Endodermal cell (in vitro differentiated cells): ENCODE measurements at places on chromosomes 7 and 10. TPM values are rescaled to one million over a fixed set of nuclear protein-coding genes. Genes with fewer than 3 reads are reported as not detected.
A peak's percentile ranks its signal among the peaks of the same experiment; 100 is the strongest.

The SPOCK2 gene
- total RNA-seq = 3.4 to 7.6 TPM (median 3.7 TPM) in 3 replicates

- DNase-seq = peak; percentile 89
- no peaks in the 10 kb centered on the region for H3K4me1 ChIP-seq
- H3K4me3 ChIP-seq = no peak overlapping the region
- no peaks in the 10 kb centered on the region for H3K27me3 ChIP-seq
- peaks cover 10% of the 10 kb centered on the region for H3K36me3 ChIP-seq
Measured at GRCh38 chr7:50632561-50633413, 67.6 kb upstream of the DDC start.

DNA sequence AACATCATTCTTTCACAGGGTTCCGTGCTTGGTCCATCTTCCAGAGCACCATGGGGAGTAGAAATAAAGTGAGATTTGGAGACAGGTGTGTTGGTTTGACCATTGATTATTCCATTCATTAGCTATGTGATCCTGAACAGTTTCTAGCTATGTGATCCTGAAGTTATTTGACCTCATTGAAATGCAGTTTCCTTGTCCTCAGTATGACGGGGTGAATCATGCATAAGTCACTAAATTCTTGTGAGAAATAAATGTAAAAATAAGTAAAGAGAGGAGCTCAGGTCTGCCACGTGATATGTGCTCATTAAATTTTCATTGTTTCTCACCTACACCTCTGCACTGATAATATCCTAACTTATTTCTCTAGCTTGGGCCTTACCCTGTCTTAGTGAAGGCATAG is 34.1 kb upstream of the LHFPL3 start:
- DNase-seq = no peak
- no peaks in the 10 kb centered on the region for H3K27me3 ChIP-seq
- no peak overlapping the region for H3K27ac ChIP-seq

DNA sequence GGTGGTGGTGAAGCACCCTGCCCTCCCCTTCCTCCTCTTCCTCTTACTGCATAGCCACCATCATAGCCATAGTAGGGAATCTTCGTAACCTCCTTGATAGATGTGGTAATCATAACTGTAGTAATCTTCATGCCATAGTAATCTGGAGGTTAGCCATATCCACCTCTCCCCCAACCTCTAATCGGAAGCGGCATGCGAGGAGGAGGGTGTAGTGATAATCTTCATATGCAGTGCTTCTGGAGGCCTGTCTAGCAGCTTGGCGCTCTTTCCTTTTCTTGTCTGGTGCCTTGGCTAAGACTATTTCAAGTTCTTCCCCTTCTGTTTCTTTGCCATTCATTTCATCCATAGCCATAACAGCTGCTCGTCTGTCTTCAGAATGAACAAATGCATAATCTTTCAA is 90.9 kb downstream of the MLLT10 start:
- no peaks in the 10 kb centered on the region for H3K27me3 ChIP-seq
- H3K4me3 ChIP-seq = no peak overlapping the region
- H3K4me1 ChIP-seq = peaks cover 15% of the 10 kb centered on the region
- H3K36me3 ChIP-seq = peaks cover 66% of the 10 kb centered on the region

The PRSS2 gene
- total RNA-seq = 9.6 to 17.8 TPM (median 9.9 TPM) in 3 replicates

The GRM3 gene
- total RNA-seq = 0.16 to 0.91 TPM (median 0.29 TPM) in 3 replicates

- H3K36me3 ChIP-seq = no peaks in the 10 kb centered on the region
- H3K4me3 ChIP-seq = no peak overlapping the region
- H3K27me3 ChIP-seq = no peaks in the 10 kb centered on the region
- no peak for DNase-seq
- no peak overlapping the region for H3K27ac ChIP-seq
Measured at GRCh38 chr7:91212582-91212981, 51.7 kb upstream of the FZD1 start.

The GDF10 gene
- not detected in 2 replicates for total RNA-seq

DNA sequence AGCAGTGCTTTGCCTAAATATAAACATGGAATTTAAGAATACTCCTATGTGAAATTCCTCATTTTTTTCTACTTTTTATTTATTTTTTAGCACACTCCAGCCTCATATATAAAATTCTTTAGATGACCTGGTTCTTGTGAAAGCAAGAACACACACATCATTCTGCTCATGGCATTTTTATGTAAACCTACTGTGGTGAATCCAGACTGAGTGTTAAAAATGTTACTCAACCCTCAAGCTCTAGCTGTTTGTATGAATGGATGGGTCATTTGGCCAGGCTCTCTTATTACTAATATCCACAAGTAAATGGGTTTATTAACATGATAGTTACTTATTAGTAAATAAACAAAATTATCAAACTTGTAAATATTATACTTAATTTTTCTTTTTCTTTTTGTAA is 551.7 kb upstream of the LRRN3 start:
- H3K27me3 ChIP-seq = no peaks in the 10 kb centered on the region
- H3K36me3 ChIP-seq = no peaks in the 10 kb centered on the region
- no peaks in the 10 kb centered on the region for H3K4me1 ChIP-seq
- H3K27ac ChIP-seq = no peak overlapping the region
- no peak for DNase-seq

DNA sequence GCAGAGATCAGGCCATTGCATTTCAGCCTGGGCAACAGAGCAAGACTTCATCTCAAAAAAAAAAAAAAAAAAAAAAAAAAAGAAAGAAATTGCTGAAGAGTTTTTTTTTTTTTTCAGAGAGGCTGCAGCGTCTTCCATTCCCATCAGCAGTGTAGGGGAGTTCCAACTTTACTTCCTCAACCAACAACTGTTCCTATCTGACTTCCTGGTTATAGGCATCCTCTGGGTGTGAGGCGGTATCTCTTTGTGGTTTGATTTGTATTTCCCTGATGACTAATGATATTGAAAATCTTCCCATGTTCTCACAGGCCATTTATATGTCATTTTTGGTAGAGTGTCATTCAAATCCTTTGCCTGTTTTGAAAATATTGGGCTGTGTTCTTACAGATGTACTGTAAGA is 40.2 kb downstream of the PRTFDC1 start:
- no peak for DNase-seq
- no peaks in the 10 kb centered on the region for H3K36me3 ChIP-seq
- H3K4me1 ChIP-seq = peaks cover 18% of the 10 kb centered on the region

The PALD1 gene
- total RNA-seq = 13.7 to 19.7 TPM (median 19.7 TPM) in 3 replicates

GRCh38 chr7:78677391-78677790 is 776.1 kb downstream of the MAGI2 start:
- no peak overlapping the region for H3K27ac ChIP-seq
- no peaks in the 10 kb centered on the region for H3K4me1 ChIP-seq
- H3K4me3 ChIP-seq = no peak overlapping the region
- DNase-seq = no peak
- peaks cover 4% of the 10 kb centered on the region for H3K27me3 ChIP-seq

DNA sequence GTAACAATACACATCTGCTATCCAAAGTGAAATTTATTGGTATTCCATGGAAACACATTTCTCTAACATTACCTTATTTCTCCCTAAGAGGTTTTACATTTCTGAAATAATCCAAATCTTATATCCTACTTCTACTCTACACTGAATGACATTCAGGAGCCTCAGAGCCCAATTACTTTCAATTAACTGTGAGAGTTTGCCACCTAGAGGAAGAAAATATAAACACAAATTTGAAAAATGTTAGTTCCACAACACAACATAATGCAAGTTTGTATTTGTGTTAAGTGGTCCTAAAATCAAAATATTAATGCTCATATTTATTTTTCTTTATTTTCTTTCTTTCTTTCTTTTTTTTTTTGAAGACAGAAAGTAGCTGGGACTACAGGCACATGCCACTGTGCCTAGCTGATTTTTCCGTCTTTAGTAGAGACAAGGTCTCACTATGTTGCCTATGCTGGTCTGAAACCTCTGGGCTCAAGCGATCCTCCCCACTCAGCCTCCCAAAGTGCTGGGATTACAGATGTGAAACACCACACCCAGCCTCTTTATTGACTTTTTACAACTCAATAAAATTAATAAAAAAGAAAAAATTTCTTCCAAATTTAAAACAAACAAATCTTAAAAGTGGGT is 46.0 kb downstream of the ATAD1 start:
- H3K4me3 ChIP-seq = no peak overlapping the region
- H3K27ac ChIP-seq = no peak overlapping the region
- no peaks in the 10 kb centered on the region for H3K27me3 ChIP-seq
- H3K4me1 ChIP-seq = no peaks in the 10 kb centered on the region

DNA sequence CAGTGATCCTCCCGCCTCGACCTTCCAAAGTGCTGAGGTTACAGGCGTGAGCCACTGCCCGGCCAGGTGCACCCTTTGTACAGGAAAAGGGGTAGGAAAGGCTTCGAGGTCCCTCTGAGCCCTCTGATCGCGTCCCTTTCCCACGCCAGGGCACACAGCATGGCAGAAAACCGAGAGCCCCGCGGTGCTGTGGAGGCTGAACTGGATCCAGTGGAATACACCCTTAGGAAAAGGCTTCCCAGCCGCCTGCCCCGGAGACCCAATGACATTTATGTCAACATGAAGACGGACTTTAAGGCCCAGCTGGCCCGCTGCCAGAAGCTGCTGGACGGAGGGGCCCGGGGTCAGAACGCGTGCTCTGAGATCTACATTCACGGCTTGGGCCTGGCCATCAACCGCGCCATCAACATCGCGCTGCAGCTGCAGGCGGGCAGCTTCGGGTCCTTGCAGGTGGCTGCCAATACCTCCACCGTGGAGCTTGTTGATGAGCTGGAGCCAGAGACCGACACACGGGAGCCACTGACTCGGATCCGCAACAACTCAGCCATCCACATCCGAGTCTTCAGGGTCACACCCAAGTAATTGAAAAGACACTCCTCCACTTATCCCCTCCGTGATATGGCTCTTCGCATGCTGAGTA is 871 bp downstream of the POP7 start:
- peaks cover 13% of the 10 kb centered on the region for H3K36me3 ChIP-seq
- no peak overlapping the region for H3K27ac ChIP-seq
- H3K4me3 ChIP-seq = peak overlapping the region; percentile 89
- DNase-seq = peak; percentile 65
- no peaks in the 10 kb centered on the region for H3K4me1 ChIP-seq
- H3K27me3 ChIP-seq = no peaks in the 10 kb centered on the region

The BLNK gene
- total RNA-seq = not detected in 3 replicates

DNA sequence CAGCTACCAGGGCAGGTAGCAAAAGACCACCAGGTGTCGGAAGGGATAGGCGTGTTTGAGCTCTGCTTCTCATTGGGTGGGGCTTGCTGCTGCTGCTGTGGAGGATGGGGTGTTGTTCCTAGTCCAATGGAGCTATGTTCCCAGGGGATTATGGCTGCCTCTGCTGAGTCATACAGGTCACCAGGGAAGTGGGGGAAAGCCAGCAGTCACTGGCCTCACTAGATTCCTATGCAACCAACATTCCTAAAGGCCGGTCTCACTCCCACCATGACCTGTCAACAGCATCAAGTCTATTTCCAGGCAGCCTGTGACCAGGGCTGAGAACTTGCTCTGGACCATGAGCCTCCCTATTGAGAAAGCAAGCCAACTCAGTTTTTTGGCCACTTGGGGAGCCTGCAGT is 1160.8 kb downstream of the REEP3 start:
- no peak overlapping the region for H3K27ac ChIP-seq
- no peaks in the 10 kb centered on the region for H3K36me3 ChIP-seq
- no peaks in the 10 kb centered on the region for H3K27me3 ChIP-seq
- H3K4me1 ChIP-seq = no peaks in the 10 kb centered on the region
- H3K4me3 ChIP-seq = no peak overlapping the region

The HIF1AN gene
- total RNA-seq = 38.3 to 51.8 TPM (median 50.2 TPM) in 3 replicates

The PAX4 gene
- total RNA-seq = not detected in 3 replicates

The HOXA10 gene
- total RNA-seq = not detected in 2 replicates

GRCh38 chr7:18849130-18849529 is 268.3 kb downstream of the TWIST1 start:
- no peaks in the 10 kb centered on the region for H3K36me3 ChIP-seq
- no peaks in the 10 kb centered on the region for H3K4me1 ChIP-seq
- no peak overlapping the region for H3K27ac ChIP-seq
- no peak for DNase-seq
- no peaks in the 10 kb centered on the region for H3K27me3 ChIP-seq

DNA sequence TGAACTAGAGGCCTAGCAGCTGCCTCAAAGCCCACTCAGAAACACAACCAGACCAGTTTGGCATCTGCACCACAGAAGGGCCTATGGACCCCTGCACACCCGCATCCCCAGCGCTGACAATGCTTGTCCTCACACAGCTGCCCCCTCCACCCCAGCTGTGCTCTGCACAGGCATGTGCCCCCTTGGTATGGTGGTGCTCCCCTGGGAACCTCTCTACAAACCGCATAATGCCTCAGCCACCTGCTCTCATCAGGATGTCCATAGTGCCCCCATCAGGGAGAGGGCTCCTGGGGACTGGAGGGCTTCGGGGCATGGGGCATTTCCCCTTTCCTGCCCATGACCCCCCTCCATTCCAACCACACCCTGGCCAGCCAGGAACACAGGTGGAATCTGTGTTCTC is 347.5 kb downstream of the GRID1 start:
- no peak overlapping the region for H3K4me3 ChIP-seq
- no peaks in the 10 kb centered on the region for H3K27me3 ChIP-seq
- no peak for DNase-seq
- no peaks in the 10 kb centered on the region for H3K36me3 ChIP-seq
- no peak overlapping the region for H3K27ac ChIP-seq
- peaks cover 14% of the 10 kb centered on the region for H3K4me1 ChIP-seq
